Fibroblast of villous mesenchyme (primary cell): ENCODE measurements at places on chromosomes 7 and 10. TPM values are rescaled to one million over a fixed set of nuclear protein-coding genes. Genes with fewer than 3 reads are reported as not detected.

GRCh38 chr10:77946084-77946483 is 19.5 kb upstream of the DLG5 start:
- DNase-seq: no peak

GRCh38 chr7:135269921-135270320 is 36.3 kb downstream of the STRA8 start:
- no peak for DNase-seq

- no peak for DNase-seq
Measured at GRCh38 chr7:155189590-155189989, 108.1 kb upstream of the INSIG1 start.

- DNase-seq: no peak
Measured at GRCh38 chr7:91043924-91044645, 220.1 kb upstream of the FZD1 start.

GRCh38 chr10:56624082-56624481 is 263.0 kb upstream of the ZWINT start:
- DNase-seq: no peak

- no peak for DNase-seq
Measured at GRCh38 chr7:113083816-113084495, 2.7 kb downstream of the GPR85 start.

DNA sequence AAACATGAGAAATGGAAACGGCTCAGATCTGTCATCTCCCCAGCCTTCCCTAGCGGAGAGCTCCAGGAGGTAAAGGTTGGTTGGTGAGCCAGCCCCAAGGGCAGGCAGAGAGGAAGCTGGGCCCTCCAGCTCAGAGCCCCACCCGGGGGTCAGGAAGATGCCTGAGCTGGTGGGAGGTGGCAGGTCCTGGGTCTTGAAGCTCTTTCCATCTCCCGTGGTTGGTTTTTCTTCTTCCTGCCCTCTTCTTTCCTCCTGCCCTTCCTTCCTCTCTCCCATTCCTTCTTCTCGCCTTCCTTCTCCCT is 384.2 kb upstream of the FOXK1 start:
- DNase-seq: no peak

- no peak for DNase-seq
Measured at GRCh38 chr10:71214641-71215559, 2.5 kb downstream of the UNC5B start.

DNA sequence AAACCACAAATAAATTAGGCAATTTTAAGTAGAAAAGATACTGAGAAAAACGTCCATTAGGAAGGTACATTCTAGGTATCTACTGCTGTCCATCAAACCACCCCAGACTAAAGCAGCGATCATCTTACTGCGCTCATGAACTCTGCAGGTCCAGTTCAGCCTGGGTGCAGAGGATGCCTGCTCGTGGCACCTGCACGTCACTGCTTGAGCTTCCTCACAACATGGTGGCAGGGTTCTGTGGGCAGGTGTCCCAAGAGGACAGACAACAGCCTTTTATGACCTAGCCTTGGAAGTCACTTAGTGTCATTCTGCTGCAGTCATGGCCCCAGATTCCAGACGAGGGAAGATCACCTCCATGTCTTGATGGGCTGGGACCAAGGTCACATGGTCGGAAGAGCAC is 93.4 kb downstream of the MICALL2 start:
- no peak for DNase-seq

GRCh38 chr7:140025241-140025640 is 37.5 kb downstream of the PARP12 start:
- no peak for DNase-seq

Gene BICC1
- 39.3 and 47.7 TPM in 2 replicates for total RNA-seq

Gene CACNA2D1
- 63.5 and 63.8 TPM in 2 replicates for total RNA-seq

Gene PTPN20
- total RNA-seq: under 0.01 and 0.43 TPM in 2 replicates

Gene MBLAC1
- 1.7 and 4.2 TPM in 2 replicates for total RNA-seq

Gene FFAR4
- total RNA-seq: not detected in 2 replicates

Gene TLX1
- not detected in 2 replicates for total RNA-seq

Gene AGBL3
- total RNA-seq: 1.3 and 1.6 TPM in 2 replicates

Gene VIM
- total RNA-seq: 4,579 and 6,589 TPM in 2 replicates

Gene MYL7
- total RNA-seq: 0.43 TPM in 1 of 2 replicates, not detected in the other

Gene CDNF
- 0.43 and 1.3 TPM in 2 replicates for total RNA-seq

Gene CCDC146
- 1.3 and 1.7 TPM in 2 replicates for total RNA-seq

Gene FAM25A
- not detected in 2 replicates for total RNA-seq

Gene TBL2
- total RNA-seq: 64.4 and 68.7 TPM in 2 replicates

Gene SFTPD
- not detected in 2 replicates for total RNA-seq

Gene GPR15LG
- total RNA-seq: not detected in 2 replicates

Gene PKD2L1
- total RNA-seq: not detected in 2 replicates
